ENCODE measurements at places on chromosomes 4 and X.
A peak's percentile ranks its signal among the peaks of the same experiment; 100 is the strongest.

- peak; percentile 33 for DNase-seq
Observed at GRCh38 chr4:153261914-153262313, 57.7 kb downstream of the TRIM2 start.

- DNase-seq = no peak
Observed at GRCh38 chrX:115639334-115639880, 78.4 kb downstream of the PLS3 start.

- no peak for DNase-seq
Observed at GRCh38 chrX:51361251-51361650, 28.6 kb downstream of the NUDT10 start.

DNA sequence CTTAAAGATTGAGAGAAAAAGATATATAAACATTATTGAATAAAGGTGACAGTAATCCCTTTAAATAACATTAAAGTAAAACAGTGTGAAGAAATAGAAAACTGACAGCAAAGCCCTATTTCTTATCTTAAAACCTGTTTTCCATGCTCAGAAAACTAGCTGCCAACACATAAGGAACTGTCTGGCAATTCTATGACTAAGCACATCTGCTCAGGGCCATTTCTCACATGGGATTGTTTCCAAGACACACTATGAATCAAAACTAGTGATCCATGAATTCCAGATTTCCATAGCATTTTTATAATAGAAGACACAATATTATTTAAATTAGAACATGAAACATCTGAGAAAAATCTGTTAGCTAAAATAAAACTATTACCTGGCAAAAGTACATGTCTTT lies 113.4 kb downstream of the SCLT1 start:
- no peak for DNase-seq

DNA sequence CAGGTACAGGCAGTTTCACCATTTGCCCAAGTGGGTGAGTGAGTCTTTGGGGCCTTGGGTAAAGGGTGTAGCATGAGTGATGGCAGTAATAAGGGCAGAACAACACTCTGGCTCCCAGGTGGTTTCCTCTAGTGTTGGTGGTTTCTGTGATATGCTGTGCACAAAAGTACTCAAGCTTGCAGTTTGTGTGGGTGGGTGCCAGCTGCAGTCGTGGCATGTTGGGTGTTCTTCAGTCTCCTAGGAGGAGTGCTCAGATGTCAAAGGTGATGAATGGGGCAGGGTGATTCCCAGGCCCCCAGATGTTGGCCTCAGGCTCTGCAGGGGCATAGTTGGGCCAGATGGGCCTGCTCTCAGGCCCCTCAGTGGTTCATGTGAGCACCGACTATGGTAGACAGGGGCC lies 166.1 kb upstream of the KLF8 start:
- no peak for DNase-seq

DNA sequence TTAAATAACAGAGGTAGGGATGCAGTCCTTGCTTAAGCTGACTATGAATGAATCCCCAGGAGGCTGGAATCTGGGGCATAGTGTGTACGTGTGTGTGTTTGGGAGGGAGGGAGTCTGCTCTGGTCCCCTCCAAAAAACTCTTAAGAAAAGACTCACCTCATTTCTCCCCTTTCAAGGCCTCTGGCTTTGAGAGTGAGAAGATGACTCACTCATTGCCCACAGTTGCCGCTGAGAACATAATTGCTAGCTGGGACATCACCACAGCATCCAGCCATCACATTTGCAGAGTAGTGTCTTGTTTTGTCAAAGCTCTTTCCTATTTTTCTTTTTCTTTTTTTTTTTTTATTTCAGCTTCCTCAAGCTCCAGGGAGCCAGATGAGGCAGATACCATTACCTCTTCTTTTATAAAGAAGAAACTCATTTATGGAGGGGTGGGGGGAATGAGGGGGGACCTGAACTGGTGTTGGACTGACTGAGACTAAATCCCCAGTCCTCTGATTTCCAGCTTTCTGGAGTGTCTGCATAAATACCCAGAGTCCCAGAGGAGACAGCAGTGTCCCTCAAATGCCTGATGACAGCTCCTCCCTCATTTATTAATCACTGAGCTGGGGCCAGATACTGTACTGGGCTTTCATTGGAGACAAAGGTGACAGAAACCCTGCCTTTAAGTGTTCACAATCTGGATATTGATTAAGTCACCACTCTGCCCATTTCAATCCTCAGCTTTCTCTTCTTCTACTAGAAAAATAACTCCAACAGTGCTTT lies 61.9 kb upstream of the LAS1L start:
- DNase-seq = no peak

GRCh38 chr4:144646523-144647094 lies 653 bp downstream of the HHIP start:
- DNase-seq = peak; percentile 73

GRCh38 chr4:86497980-86498862 lies 95.9 kb upstream of the PTPN13 start:
- DNase-seq = peak; percentile 80

GRCh38 chrX:122565952-122566351 lies 618.1 kb upstream of the GRIA3 start:
- DNase-seq = no peak

- peak; percentile 59 for DNase-seq
Observed at GRCh38 chrX:19887911-19888879, 795 bp upstream of the SH3KBP1 start.

DNA sequence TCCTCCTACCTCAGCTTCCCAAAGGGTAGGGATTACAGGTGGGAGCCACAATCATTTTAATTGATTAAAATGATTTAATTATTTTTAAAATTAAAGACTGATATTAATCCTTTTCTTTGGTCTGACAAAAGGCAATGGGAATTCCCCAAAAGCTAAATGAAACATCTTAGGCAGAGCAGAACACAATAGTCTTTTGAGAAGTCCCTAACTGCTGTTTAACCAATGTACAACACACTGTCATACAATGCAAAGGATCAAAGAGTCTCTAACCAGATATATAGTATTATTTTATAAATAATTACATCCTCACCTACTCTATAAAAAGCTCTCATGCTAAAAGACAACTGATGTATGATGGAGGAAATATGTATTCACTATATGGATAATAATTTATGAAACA lies 47.0 kb downstream of the THAP9 start:
- DNase-seq = no peak

GRCh38 chr4:141565379-141566089 lies 70.8 kb upstream of the IL15 start:
- DNase-seq = no peak

DNA sequence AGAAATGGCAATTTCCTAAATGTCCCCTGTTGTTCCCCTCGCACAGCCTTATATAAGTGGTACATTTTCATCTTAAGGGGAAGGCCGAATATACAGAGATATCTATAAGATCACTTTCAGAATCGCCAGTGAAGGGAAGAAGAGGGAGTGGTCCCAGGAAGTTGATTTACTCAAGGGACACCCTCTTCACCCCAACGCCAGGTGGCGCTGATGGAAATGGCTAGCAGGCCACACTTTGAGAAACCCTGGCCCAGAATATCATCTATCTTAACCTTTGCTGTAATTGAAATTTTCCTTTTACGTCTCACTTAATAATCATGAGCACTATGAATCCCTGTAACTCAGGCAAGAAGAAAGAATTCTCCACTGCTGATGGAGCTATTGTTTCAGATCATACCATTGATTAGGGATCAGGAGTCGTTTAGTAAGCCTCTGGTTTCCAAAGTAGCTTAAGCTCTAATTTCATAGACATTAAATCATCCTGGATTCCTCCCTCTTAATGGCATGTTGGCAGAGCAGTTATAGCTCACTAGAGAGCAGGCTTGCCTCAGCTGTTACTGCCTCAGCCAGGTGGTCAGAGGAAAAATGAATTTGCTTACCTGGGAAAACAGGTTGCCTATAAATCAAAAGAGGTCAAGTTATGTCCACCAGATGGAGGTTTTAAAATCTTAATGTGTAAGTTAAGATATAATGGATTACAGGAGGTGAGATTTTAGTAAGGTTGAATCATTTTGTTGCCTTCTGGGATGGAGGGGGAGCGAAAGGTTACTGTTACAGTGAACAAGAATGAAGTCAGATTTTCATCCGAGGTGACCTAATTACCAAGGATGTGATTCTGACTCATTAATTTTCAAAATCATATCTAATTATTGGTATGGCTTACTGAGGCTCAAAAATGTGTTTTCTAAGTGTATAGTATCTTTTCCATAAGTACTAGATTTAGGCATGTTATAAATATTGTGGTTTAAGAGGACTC lies 941.2 kb upstream of the TENM3 start:
- DNase-seq = peak; percentile 11

GRCh38 chr4:174084542-174084941 lies 198.9 kb downstream of the FBXO8 start:
- DNase-seq = no peak

DNA sequence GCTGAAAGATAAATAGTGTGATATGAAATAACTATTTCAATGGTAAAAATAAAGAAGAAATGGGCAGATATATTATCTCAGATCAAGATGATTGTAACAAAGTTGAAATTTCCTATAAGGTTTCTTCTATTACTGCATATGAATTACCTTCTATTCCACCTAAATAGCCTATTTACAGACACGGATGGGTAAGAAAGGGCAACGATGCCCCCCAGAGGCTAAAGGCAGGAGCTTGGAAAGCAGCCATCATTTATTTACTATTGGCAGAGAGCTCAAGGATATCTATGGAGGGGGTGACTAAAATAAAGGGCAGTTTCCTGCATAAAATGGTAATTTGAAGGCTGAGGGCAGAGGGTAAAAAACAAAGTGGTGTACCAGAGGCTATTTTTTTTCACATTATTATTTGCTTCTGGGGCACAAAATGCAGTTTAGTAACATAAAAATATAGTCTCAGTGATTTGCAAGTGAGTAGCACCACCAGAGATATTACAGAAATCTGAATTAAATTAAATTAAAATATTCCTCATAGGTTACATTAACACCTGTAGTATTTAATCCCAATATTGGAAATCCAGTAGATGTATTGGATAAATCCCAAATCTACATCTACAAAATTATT lies 123.1 kb downstream of the BTC start:
- DNase-seq = peak; percentile 6

GRCh38 chr4:14867847-14868246 lies 134.4 kb upstream of the CPEB2 start:
- no peak for DNase-seq

GRCh38 chrX:23820235-23820782 lies 37.3 kb downstream of the SAT1 start:
- no peak for DNase-seq

GRCh38 chr4:51942833-51943215 lies 77.3 kb downstream of the LRRC66 start:
- DNase-seq = no peak

DNA sequence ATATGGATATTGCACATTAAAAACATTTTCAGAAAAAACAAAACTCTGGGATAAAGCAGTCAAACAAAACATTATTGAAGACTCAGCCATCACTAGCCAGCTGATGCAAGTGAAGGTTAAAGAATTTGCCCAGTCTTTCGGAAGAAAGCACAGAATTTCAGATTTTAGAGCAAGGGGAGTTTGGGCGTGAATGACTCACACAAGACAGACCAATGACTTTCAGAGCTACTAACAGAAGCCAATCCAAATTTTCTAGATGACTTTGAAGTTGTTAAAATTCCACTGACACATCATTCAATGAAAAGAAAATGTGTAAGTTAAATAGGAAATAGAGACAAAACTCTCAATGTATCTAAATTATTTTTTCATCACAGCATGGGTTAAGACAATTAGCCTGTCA lies 4.0 kb downstream of the MRFAP1L1 start:
- no peak for DNase-seq

- no peak for DNase-seq
Observed at GRCh38 chrX:103879339-103879738, 47.3 kb upstream of the RAB9B start.
